Stromal cell of bone marrow (primary cell): ENCODE measurements at places on chromosomes 16 and 17.

GRCh38 chr17:57675427-57676387 lies 69.4 kb downstream of the CCDC182 start:
- no peak for DNase-seq

DNA sequence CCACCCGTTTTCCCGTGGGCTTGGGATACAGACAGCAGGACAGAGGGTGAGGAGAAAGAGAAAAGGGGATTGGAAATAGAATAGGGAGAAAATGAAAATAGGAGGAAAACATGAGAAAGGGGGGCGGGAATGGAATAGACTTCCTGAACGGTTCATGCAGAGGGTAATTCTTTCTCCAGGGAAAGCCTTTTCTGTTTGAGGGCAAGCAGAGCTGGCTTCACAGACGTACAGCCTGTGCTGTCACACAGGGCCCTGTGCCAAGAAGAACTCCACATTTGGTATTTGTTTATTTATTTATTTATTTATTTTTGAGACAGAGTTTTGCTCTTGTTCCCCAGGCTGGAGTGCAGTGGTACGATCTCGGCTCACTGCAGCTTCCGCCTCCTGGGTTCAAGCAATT lies 12.0 kb downstream of the MILR1 start:
- no peak for DNase-seq

- no peak for DNase-seq
These were observed 12.9 kb downstream of the SYCE1L start for GRCh38 chr16:77211880-77212740.

DNA sequence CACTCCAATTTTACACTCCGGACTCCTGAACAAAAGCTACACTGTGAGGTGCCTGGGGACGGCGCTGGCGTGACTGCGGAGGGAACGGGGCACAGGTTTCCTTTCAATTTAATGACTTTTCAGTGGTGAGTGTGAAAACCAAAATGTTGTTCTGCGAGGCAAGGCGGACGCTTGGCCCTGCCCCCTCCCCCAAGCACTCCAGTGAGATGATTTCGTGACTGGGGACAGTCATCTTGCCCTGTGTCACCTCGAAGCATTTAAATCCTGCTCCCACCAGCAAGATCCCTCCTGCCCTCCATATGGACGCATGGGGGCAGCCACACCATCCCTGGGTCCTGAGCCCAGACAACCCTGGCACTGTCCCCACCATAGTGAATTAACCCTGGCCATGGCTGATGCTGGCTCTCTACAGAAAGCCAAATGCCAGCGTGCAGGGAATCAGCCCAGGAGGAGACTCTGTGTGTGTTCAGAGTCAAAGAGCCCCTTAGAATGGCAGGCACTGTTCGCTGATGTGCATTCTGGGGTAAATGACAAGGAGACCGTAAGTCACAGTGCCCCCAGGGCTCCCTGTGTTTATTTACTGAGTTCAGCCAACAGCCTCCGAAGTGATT lies 41.0 kb downstream of the C16orf95 start:
- DNase-seq, result no peak
